ENCODE measurements at places on chromosomes 5 and 9.

DNA sequence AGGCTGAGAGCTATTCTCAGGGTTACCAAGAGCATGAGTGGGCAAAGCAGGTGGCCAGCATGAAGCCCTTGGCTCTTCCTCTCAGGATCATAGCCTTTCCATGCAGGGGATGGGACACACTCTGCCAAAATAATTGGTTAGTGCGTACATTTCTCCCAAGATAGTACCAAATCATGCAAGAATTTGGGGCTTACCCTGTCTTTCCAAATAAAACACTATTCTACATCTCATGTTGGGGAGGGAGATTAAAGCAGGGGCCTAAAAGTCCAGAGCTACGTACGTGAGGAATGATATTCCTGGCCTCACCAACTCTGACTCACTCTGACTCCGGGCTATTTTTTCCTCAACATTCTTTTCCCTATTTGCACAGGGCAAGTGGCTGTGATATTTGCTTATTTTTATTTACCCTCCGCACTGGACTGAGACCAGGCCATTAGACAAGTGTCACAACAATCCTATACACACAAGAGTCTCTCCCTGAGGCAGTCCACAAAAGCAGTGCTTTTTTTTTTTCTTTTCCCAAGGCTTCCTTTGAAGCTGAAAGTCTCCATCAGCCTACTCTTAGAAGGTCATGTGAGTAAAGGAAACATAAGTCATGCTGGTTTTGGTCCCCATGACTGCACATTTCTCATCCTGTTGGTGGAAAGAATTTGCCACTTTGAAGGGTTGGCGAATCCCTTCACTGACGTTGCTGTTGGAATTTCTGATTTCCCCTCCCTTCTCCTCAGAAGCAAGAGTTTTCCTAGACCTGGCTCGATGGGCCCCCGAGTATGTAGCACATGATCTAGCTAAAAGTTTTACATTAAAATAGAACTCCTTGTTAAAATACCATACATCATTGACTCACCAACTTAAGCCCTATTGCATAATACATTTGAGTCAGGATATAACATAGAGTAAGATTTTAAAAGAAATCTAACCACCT lies 40.0 kb downstream of the TMEM252 start:
- no peak for DNase-seq

DNA sequence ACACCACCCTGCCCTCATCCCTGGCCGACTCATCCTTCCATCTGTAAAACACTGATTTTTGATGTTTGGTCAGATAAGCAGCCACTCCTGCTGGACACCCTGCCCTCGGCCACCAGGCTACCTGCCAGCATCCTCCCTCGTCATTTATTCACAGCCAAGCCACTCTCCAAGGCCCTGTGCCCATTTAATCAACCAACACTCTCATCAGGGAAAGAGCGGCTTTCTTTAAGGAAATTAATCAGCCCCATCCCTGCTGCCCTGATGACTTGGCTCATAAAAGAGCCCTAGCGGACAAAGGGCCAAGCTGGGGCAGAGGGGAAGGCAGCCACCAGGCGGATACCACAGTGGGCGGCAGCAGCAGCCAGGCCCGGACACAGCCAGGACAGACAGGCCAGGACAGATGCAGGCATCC lies 52.4 kb downstream of the GOLM1 start:
- no peak for DNase-seq

- DNase-seq, result no peak
Observed at GRCh38 chr5:6392561-6392960, 14.2 kb upstream of the MED10 start.

DNA sequence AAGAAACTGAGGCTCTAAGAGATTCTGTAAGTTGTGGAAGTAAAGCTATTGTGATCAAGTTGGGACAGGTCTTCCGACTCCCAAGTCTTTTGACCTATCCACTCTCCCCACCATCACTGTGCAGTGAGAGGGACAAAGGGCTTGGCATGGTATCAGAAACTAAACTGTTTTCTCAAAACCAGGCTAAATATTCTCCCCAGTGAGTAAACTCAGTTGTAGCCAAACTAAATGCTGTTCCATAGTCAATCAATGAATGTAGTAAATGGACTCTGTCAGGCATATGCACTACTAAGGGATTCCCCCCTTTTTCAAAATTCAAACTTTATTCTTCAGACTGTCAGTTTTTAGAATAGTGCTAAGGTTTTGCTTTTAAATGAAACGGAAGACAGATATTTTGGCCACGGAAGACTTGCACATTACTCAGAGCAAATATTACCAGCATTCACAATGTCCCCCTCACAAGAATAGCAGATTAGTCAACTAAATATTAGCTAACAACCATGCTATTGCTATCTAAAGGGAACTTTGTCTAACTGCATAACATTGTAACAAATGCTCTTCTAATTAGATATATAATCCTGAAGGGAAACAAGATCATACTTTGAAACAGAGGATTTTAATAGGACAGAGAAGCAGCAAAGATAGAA lies 7.1 kb downstream of the PRKAA1 start:
- DNase-seq, result no peak

- peak; percentile 34 for DNase-seq
Observed at GRCh38 chr9:95157481-95158151, 159.9 kb downstream of the FANCC start.

DNA sequence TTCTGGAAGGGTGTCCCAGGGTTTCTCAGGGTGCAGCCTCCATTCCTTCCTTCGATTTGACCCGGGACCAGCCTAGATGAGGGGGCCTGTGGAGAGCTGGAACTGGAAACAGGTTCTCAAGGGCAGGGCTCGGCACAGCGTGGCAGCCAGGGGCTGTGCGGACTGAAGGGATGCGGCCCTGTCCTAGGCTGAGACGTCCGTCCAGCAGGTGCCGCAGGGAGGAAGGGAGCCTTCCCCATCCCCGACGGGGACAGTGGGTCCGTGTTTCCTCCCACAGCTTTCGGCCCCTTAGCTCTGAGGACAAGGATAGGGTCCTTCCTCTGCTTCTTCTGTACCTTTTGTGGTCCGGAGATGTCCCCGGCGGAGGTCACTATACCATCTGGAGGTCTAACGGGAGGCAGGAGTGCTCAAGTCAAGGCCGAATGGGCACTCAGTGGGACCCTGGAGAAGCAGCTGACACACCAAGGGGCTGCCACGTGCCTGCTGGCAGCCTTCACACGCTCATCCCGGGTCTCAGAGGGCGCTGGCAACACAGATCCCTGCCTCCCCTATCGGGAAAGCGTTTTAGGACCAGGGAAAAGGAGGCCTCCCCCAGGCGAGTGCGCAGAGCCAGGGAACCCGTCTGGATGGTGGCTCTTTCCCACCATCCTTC lies 49.9 kb downstream of the USP20 start:
- no peak for DNase-seq

DNA sequence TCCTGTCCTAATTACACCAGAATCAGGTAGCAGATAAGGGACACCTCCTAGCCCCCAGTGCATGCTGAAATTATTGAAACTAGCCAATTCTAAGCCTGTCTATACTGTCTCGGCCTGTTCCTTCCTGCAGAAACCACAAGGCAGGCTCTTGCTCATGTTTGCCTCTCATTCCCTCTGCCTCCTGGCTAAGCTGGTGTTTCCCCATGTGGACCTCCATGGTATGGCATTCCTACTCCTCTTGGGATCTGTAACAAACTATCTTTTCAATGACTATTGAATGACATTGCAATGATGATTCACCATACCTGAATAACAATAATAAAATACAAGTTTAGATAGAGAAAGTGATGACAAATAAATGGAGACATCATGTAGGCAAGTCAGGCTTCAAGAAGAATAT lies 35.6 kb upstream of the ADAMTS16 start:
- no peak for DNase-seq

GRCh38 chr5:97543166-97543565 lies 360.1 kb upstream of the RIOK2 start:
- DNase-seq, result no peak

GRCh38 chr5:37837414-37838032 lies 2.3 kb downstream of the GDNF start:
- peak; percentile 90 for DNase-seq

- DNase-seq, result no peak
Observed at GRCh38 chr9:90033028-90033650, 428.3 kb downstream of the GADD45G start.

Measured in HTR-8/SVneo (cell line).